ENCODE measurements at places on chromosomes 12 and 14.
A peak's percentile ranks its signal among the peaks of the same experiment; 100 is the strongest.

DNA sequence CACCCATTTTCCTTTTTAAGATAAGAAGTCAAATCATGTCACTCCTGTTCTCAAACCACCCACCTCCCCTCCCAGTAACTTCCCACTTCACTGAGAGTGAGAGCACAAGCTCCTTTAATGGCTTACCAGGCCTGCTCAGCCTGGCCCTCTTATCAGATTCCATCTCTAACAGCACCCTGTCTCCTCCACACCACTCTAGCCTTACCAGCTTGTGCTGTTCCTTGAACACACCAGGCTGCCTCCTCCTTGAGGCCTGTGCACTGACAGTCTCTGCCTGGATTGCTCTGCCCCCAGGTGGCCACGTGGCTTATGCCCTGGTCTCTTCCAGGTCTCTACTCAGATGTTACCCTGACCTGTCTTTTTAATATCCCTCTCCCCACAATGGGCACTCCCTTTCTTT is 40.1 kb upstream of the EVL start:
- DNase-seq = peak; percentile 2

DNA sequence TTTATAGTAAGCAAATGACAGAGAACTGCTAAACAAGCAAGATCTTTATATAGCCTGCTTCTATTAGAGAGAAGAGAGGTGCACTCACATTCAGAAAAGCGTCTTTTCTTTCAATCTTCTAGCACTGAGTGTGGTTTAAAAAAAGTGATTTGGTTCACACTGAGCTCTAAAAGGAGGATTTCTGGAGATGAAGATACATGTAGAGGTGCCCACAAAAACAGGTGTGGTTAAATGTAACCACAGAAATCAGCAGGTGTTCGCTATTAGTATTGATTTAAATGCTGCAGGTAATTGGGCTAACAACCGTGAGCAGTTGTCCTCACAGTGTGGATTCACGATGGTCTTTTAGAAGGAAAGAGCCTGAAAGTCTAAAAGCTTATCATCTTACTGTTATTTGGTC is 10.7 kb downstream of the PKP2 start:
- no peak for DNase-seq

- DNase-seq = no peak
Observed at GRCh38 chr12:113222730-113223531, 1.7 kb downstream of the TPCN1 start.

DNA sequence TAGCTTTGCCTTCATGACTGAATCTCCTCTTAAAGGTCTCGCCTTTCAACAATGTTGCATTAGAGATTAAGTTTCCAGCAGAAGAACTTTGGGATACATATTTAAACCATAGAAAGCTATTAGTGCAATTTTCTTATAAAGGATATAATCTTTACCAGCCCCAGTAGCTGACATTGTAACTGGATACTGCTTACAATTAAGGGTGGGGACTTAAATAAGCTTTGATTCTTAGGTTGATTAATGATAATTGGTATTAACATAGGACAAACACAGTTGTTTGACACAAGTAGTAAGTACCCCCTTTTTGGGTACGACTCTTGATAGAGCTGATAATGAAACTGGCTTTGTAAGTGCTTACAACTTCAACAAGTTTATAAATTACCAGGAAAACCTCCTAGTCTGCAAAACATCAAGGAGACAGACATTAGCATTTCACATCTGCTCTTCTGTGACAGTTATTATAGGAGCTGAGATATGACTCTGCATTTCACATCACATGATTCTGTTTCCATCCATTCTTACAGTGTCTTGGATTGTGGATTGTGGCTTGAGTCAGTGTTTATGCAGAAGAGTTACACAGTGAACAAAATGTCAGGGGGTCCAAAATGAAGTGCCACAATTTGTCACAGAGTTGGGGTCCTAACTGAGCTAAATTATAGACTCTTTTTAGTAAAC is 249.1 kb upstream of the E2F7 start:
- no peak for DNase-seq

DNA sequence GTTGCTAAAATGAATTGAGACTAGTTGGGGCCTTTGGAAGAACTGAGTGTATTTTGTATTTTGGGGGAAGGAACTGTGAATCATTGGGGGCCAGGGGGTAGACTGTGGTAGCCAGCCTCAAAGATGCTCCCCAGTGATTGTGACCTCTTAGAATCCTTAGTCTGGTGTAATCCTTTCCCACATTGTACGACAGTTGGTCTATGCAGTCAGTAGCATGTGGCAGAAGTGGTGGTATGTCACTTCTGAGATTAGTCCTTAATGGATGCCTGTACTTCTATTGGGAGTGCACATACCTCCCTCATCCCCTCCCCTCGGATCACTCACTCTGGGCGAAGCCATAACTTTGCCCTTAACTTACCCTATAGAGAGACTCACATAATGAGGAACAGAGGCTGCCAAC is 48.0 kb downstream of the USP15 start:
- DNase-seq = no peak

DNA sequence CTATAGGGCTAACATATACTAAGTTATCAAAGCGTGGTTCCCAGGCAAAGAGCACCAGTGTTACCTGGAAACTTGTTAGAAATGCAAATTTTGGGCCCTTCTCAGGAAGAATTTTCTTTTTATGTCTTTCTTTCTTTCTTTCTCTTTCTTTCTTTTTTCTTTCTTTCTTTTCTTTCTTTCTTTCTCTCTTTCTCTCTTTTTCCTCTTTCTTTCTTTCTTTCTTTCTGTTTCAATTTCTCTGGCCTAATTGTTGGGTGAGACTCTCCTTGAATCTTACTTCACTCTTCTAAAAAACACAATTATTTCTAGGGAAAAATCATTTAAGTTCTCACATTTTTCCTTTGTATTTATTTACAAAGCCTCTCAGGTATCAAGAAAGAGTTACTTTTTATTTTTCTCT is 46.5 kb upstream of the RAP1B start:
- no peak for DNase-seq

GRCh38 chr14:68474741-68475140 is 318.1 kb downstream of the ZFP36L1 start:
- DNase-seq = no peak

DNA sequence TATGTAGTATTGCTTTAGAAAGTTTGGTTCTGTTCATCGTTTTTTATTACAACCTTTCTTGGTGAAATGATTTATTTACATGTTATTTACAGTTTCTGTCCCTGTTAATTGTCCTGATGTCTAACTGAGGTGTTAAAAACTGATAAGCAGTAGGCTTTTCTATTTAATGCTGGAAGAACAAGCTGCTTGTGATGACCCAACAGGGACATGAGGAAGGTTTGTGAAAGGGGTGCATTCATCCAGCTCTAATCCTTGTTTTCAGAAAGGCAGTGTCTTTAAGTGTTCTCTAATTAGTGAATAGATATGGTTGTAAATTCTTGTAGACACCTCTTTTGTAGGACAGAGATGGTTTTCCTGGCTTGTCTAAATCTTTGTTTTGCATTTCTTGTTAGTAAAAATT is 191.4 kb downstream of the FOXA1 start:
- no peak for DNase-seq

GRCh38 chr12:69783365-69783764 is 41.7 kb upstream of the MYRFL start:
- no peak for DNase-seq

DNA sequence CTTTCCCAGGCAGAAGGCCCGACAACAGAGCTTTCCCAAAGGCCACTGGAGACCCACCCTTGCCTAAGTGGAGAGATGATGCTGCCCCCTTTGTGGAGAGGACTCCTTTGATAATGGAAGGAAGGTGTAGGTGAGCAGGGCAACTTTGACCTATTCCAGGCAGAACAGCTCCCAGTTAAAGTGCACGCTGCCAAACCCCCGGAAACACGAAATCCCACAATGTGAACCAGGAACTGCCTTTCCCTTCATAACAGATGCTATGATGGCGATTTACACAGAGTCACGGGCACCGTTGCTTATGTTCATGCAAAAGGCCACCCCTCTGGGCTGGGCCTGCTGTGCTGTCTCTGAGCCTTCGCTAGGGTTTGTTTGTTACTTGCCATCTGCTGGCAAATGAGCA is 34.6 kb downstream of the PRIMA1 start:
- no peak for DNase-seq

- DNase-seq = no peak
Observed at GRCh38 chr12:68359674-68360073, 27.5 kb upstream of the MDM1 start.

DNA sequence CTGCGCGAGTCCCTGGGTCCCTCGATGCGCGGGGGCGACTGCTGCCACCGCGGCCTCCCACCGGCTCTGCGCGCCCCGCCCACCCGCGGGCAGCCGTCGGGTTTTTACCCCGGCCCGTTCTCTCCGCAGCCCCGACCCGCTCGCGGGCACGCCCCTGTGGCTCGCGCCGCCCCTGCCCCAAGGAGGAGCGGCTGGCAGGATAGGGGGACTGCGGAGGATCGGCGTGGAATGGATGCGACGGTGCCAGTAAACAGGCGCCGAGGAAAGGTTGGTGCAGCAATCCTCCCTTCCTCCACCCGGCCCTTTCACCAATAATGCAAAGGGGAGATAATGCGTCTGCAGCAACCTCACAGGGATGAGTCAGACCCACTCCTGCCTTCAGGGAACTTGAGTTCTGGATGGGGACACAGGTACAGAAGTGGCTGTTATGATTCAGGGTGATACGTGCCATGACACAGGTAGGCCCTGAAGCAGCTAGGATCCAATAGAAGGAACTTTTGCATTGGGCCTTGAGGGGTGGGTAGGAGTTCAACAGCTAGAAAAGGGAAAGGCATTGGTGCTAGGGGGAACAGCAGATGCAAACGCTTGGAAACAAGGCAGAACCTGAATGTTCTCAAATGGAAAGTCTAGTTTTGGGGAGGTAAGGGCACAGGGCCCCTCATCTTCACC is 554 bp upstream of the DEGS2 start:
- DNase-seq = no peak

GRCh38 chr14:80924365-80925103 is 17.0 kb downstream of the CEP128 start:
- DNase-seq = no peak

- DNase-seq = no peak
Observed at GRCh38 chr12:47828976-47829482, 9.3 kb upstream of the HDAC7 start.

- DNase-seq = no peak
Observed at GRCh38 chr12:49783917-49784676, 42.7 kb downstream of the TMBIM6 start.

DNA sequence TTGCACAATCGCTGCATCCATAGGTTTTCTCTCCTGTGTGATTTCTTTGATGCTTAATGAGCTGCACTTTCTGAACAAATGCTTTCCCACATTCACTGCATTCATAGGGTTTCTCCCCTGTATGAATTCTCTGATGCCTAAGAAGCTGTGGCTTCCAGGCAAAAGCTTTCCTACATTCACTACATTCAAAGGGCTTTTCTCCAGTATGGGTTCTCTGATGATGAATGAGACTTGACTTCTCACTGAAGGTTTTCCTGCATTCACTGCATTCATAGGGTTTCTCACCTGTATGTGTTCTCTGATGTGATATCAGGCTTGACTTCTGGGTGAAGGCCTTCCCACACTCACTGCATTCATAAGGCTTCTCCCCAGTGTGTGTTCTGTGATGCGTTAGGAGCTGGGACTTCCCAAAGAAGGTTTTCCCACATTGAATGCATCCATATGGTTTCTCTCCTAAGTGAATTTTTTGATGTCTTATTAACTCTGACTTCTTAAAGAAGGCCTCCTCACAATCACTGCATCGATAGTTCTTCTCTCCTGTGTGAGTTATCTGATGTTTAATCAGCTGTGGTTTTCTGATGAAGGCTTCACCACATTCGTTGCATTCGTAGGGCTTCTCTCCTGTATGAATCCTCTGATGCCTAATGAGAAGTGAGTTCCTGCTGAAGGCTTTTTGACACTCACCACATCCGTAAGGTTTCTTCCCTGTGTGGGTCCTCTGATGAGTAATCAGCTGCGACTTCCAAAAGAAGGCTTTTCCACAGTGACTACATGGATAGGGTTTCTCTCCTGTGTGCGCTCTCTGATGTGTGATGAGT is 30.3 kb downstream of the ZNF605 start:
- no peak for DNase-seq

DNA sequence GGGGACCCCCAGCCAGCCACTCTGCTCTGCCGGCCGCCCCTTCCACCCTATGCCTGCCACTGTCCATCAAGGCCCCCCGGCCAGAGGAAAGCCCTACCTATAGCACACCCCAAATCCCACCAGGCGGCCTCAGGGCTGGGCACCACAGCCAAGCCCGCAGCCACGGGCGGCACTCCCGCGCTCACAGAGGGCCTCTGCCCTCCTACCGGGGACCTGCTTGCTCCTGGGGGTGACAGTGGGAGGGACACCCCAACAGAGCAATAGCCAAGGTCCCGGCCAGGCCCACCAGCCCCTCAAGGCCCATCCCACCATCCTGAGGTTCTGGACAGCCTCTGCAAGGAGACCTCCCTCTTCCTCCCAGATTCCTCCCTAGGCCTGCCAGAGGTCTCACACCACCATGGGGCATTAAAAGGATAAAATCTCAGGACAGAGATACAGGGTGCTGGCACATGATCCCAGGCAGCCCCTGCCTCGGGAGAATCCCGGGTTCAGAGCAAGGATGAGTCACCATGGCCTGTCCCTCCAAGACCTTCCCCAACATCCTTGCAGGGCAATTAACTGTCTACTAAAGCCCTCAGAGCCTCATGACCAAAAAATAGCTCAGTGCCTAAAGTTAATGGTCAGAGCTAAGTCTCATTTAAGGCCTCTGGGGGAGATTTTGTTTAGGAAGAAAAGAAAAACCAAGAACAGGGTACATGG is 17.1 kb downstream of the CCDC85C start:
- DNase-seq = no peak

GRCh38 chr14:54719406-54719805 is 152.5 kb downstream of the SAMD4A start:
- DNase-seq = no peak

DNA sequence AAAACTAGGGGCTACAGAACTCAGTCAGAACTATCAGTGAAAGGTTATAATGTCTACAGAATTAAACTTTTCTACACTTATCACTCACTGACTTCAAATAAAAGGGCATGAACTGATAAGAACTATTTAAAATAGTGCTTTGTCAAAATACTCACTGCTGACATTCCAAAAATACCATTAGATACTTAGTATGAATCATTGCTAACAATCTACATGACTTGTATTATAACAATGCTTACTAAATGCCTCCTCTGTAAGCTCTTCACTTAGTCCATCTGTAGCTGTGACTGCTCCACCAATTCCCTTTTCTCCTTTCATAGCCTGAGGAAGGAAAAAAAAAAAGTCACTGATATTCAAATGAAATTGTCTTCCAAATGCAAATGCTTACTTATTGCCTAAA is 17.0 kb downstream of the NFYB start:
- no peak for DNase-seq
